ENCODE measurements at places on chromosomes 5 and 9.

DNA sequence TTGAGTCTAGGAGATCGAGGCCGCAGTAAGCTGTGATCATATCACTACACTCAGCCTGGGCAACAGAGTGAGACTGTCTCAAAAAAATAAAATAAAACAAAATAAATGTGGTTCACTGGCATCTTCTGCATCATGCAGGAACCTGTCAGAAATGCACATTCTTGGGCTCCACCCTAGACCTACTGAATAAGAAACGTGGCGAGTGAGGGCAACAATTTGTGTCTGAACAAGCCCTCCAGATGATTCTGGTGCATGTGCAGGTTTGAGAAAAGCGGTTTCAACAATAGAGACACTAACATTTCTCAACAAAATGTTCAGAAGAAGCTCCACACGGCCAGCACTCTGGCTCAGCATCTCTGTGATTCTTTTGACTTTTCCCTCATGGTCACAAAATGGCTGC is 42.8 kb upstream of the CPEB4 start:
- no peak for DNase-seq

- no peak for DNase-seq
Measured at GRCh38 chr5:124576848-124577409, 169.5 kb downstream of the ZNF608 start.

DNA sequence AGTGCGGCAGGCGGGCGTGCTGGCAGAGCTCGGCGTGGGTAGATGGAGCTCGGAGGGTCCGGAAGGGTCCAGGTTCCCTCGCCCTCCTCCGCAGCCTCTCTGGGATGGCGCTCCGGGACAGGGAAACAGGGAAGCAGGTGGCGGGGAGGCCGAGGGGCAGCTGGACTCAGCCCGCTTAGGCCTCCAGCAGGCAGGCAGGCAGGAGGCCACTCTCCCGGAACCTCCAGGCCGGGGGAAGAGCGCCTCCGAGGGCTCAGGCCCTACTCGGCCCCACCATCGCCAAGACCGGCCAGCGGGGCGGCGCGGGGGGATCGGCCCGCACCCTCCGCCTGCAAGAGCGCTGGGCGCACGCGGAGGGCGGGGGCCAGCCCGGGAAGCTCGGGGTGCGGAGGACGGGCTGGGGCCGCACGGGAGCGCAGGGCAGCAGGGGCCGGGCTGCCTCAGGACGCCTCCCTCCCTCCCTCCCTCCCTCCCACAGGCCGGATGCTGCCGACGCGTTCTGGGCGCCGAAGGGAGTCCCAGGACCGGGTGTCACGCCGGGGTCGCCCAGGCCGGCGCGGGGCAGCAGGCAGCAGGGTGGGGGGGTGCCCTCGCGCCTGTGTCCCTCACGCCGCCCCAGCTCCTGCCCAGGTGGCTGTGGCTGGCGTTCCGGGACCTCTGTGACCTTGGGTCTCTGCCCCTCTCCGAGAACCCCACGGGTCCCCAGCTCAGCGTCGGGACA is 977 bp downstream of the MGAT4B start:
- no peak for DNase-seq

DNA sequence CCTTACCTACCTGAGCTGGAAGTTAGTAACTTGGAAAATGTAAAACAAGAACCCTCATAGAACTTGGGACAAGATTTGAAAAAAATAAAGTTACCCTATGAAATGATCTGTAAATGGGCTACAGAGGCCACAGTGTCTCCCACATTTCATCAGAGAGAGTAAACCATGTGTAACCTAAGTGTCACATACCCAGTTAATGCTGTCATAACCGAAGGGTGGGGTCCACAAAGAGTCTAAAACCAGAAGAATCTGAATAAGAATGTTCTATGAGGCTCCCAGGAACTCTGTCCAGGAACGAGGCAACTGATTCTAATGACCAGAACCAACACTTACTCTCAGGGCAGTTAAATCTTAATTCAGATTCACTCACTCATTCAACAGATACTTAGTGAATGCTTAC is 1.0 kb upstream of the FAM13B start:
- DNase-seq, result no peak

DNA sequence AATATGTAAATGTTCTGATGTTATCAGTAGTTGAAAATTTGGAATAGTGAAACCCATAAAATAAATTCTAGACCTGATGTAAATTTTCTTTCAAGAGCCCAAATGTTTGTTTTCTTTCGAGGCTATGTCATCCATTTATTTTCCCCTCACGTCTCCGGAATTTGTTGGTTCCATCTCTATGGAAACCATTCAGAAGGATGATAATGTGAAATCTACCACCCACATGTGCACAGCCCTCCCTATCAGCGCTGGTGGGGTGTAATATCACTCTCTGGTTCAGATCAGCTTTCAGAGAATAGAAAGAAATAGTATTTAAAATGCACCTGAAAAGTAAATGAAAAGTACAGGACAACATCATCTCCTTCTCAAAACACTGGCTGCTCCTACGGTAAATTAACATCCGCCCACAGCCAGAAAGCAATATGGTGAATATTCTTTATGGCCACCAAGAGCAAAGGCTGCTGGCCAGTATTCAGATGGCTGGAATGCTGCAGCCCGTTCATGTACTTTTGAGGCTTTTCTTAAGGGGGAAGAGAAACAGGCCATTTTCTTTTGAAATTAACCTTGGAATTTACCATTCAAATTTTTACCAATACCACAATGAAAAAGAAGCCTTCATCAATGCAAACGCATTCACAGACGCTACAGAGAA is 28.5 kb downstream of the GLDC start:
- DNase-seq, result no peak

DNA sequence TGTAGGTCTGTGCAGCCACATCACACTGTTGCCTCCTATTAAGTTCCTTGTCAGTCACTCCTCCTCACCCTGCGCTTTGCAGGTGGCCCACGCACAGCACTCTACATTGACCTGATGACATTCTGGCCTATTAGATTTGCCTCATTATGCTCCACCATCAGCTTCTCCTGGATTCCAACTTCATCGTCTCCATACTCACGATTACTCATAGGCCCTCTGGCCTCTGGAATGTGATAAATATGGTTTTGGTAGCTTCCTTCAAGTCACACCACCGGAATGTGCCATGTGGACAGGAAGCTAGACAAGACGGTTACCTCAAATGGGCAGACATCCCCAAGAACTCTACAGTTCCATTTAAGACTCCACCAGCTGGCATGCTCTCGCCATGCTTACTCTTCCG is 158.0 kb upstream of the LHFPL2 start:
- no peak for DNase-seq
